Type B pancreatic cell (in vitro differentiated cells): ENCODE measurements at places on chromosomes 13 and 19. TPM values are rescaled to one million over a fixed set of nuclear protein-coding genes. Genes with fewer than 3 reads are reported as not detected.

DNA sequence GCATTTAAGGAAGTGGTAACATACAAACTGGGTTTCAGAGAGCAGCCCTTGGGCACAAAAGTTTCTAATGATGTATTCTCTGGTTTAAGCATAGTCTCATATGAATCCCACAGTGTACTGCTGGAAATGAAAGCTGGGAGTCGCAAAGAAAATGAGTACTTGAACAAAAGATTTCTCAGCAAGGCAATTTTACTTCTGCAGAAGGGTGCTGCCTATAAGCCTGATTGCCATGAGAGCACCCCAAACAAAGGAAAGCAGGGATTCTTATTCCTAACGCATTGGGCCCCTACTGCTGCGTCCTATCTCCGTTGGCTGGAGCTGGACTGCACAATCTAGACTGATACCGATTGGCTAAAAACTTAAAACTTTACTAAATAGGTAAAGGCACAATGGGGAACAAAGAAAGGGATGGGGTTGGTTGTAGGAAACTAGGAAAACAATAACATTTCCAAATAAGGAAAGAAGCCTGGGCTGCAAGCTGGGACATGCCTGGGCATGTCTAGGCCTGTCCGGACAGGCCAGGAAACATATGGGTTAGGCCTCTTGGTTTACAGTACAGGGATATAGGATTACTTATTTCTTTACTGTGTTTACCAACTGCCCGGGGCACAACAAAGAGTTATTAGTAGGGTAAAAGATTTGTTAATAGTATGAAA, 27.4 kb upstream of the VN1R4 start:
- no peak for DNase-seq

GRCh38 chr19:18020212-18021085, 12.5 kb downstream of the ARRDC2 start:
- no peak for DNase-seq

GRCh38 chr13:99730403-99730802, 229.1 kb downstream of the TM9SF2 start:
- no peak for DNase-seq

GRCh38 chr13:44212633-44213396, 160.8 kb upstream of the SERP2 start:
- DNase-seq = no peak

GRCh38 chr19:50893047-50893736, 18.0 kb downstream of the KLK4 start:
- no peak for DNase-seq

DNA sequence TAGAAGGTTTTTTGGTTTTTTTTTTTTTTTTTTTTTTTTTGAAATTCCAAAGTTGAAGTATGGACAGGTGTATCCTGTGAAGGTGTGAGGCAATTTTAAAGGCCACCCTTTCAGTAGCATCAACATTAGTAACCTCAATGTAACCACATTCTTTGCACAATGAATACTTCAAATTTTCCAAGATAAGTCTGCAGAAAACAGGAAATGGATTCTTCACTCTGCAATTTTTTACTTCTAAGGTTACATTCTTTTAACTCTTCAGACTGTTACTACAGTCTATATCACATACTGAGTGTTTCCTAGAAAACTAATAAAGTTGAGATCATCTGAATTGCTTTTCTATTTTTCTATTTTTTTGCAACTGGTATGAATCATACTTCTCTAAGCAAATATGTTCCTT, 569.0 kb upstream of the GPC6 start:
- DNase-seq = no peak

DNA sequence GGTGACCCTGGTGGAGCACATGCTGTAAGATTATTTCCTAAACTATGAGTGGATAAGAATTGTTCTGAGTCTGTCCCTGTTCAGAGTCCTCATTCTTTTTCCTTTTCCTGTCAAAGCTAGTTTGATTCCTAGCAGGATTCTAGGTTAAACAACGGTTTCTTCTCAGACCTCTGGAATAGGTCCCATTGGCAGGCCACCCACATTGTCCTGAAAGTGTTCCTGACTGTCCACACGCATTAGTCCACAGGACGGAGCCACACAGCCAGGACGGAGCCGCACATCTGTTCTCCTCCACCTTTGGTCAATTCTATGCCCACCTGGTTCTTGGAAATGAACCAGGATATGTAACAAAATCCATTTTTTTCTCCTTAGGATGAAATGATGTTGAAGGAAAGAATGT, 46.1 kb downstream of the ANKRD10 start:
- DNase-seq = no peak

DNA sequence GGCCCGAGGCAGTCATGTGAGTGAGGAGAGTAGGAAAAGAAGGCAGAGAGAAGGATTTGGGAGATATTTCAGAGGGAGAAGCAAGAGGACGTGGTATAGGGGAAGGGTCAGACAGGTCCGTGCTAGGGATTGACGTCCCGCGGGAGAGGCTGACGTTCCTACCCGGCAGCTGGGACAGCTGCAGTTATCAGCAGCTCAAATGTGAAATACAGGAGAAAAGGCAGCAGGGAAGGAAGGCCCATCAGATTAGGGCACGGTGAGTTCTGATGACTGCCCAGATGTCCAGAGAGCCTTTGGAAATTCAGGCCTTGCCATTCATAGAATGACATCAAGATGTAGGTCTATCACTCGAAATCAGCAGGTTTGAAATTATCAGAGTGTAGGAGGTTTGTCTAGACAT, 88.4 kb downstream of the IRS2 start:
- DNase-seq = no peak

GRCh38 chr19:42090672-42091071, 14.7 kb downstream of the ZNF574 start:
- no peak for DNase-seq

GRCh38 chr19:14519860-14520407, 1.7 kb upstream of the DNAJB1 start:
- DNase-seq = no peak

DNA sequence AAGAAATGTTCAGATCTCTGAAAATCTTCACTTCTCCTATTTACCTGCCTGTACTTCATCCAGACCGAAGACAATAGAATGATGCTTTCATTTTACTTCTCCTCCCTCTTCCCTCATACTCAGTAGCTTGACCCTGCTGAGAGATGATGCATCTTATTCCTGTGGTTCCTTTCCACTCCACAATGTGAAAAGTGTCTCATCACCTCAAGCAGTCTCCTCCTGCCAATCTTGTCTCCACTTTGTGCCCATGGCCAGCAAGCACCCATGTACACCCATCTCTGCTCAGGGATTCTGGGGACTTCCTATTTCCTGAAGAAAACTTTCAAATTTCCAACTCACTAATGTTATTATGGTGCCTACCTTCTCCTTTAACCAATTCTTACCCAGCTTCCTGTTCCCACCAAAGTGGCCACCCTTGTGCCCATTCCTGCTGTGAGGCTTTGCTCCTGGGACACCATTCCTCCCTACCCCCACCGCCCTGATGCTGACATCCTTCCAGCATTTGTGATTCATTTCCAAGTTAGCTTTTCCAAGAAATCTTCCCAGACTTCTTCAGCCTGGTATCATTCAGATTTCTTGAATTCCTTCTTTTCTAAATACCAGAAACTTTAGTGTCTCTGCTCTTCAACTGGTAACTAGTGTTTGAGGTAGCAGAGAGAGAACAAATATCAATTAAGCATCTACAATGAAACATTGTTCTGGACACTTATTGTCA, 212.5 kb downstream of the POSTN start:
- DNase-seq = no peak

DNA sequence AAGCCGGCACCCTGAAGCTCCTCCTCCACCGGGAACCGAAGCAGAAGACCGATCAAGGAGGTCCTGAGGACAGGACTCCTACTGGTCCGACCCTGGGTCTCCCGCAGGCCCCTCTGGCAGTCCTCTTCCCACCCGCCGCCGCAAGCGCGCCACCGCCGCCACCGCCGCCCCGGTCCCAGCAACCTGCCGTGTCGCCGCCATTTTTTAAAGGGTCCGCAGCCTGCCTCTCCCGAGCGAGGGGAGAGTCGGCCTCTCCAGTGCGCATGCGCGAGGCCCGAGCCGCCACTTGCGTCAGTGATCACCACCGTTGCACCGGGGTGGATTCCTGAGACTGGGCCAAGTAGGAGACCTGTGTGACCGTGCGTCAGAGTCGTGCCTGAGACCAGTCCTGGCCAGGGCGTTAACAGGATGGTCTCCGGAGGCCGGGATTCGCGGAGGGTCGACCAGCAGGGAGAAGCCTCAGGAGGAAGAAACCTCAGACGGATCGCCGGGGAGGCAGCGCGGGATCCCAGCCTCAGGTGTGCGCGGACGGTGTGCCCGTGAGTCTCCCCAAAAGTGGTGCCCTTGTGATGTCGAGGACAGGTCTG, 51.6 kb downstream of the ZNF146 start:
- DNase-seq = peak; percentile 68

- DNase-seq = no peak
These were observed 20.4 kb downstream of the LMTK3 start for GRCh38 chr19:48490981-48491792.

DNA sequence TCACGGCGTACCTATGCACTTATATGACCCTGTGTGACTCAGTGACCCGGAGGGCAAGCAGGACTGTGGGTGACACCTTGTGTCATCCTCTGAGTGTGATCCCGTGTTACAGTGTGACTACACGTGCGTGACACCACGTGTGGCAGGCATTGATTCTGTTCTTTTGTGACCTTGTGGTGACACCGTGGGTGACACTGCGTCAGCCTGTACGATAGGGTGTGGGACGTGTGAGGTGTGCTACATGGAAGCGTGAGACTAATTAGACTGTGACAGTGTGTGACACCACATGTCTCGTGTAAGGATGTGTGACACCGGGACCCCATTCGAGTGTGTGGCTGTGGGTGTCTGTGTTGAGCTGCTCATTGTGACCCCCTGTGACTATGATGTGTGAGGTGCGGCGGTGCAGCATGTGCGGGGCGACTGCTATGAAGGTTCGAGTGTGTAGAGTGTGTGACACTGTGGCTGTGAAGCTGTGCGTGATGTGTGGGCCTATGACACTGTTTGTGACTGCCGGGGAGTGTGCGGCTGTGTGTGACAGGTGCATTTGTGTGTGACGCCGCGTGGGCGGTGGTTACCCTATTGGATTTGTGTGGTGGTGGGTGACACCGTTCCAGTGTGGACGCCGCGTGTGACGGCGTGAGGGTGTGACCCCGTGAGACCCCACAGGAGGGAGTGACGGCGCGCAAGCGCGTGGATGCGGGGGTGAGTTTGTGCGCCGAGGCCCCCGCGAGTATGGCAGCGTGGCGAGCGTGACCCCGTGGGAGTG, 399 bp upstream of the SPTBN4 start:
- no peak for DNase-seq

DNA sequence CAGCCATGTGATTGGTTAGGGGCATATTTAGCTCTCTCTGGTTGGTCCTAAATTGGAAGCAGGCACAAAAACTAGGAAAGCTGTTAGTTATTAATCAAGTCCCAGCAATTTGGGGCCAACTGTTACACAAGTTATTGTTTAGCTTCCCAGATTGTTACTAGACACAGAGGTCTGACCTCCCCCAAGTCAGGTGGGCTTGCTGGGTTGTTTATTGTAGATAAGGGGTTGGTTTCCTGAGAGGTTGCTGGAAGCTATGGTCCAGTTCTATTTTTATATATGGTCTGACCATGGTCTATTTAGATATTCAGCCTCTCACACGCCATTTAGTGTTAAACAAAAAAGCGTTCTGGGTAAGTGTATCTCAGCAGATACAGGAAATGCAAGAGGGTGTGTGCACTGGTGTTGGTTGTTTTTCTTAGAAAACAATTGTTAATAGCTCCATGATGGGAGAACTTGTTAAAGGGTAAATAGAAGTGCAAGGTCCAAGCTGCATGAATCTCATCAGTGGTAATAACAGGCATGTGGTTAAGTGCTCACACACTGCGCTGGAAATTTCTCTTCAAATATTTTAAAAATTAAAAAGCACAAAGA, 150.0 kb downstream of the RAP2A start:
- DNase-seq = no peak

GRCh38 chr19:17706750-17707181, 12.5 kb upstream of the MAP1S start:
- DNase-seq = no peak

DNA sequence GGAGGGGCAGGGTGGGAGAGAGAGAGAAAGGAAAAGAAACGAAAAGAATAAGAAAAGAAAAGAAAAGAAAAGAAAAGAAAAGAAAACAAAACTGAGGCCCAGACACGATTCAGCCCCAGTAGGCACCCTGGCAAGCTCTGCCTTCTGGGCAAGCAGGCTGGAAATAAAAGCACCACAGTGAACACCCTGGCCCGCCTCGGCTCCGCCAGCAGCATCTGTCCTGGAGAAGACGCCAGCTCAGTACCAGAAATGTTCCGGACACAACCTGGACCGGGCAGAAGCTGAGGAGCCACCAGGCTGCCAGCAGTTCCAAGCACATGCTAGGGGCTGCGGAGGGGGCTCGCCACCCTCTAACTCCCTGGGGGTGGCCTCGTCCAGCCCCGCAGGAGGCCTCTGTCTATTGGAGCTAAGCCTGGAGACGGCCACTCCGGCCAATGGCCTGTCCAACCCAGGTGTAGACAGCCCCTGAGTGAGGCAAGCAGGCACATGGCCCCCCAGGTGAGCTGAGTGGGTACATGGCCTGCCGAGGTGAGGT, 11.4 kb upstream of the CPAMD8 start:
- no peak for DNase-seq

DNA sequence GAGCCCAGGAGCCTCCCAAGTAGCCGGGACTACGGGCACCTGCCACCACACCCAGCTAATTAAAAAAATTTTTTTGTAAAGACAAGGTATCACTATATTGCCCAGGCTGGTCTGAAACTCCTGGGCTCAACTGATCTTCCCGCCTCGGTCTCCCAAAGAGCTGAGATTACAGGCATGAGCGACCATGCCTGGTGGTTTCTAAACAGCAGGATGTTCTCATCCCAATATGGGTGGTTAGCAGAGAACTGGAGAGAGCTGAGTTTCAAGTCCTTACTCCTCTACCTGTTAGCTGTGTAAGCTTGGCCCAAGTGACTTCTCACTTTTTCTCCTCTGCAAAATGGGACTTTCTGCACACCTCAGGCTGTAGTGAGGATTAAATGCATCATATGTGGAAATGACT, 8.0 kb downstream of the TMEM91 start:
- no peak for DNase-seq

HSH2D gene
- 0.68 and 1.5 TPM in 2 replicates for total RNA-seq

ACER1 gene
- total RNA-seq = not detected in 2 replicates

VSTM2B gene
- 0.68 TPM in 1 of 2 replicates, not detected in the other for total RNA-seq

MCF2L gene
- 37.3 and 46.9 TPM in 2 replicates for total RNA-seq

OVOL3 gene
- not detected in 2 replicates for total RNA-seq

FAM124A gene
- 0.76 and 4.5 TPM in 2 replicates for total RNA-seq

ATXN8OS gene
- not detected in 2 replicates for total RNA-seq

F7 gene
- 3.0 and 5.3 TPM in 2 replicates for total RNA-seq
